ENCODE measurements at places on chromosomes 12 and 14.
A peak's percentile ranks its signal among the peaks of the same experiment; 100 is the strongest.

- no peak for DNase-seq
Measured at GRCh38 chr14:56570295-56570694, 9.3 kb upstream of the TMEM260 start.

- DNase-seq, result no peak
Measured at GRCh38 chr14:61524211-61524806, 171.0 kb upstream of the HIF1A start.

DNA sequence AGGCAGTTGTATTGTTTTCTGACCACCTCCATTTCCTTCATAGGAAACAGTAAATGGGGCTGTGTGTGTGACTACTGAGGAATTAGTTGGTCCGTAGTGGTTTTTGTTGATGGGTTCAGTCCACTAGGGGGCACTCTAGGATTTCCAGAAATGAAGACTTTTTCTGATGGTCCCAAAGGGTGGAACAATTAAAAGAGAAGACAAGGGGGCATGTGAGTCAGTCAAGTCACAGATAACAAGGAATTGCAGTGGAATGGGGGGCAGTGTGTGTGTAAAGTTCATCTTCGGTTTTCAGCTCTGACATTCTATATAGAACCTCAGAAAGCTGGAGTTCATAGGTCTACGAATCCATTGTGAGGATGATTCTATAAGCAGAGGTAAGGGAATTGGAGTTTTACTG lies 186.6 kb upstream of the OR4E1 start:
- DNase-seq, result peak; percentile 22

DNA sequence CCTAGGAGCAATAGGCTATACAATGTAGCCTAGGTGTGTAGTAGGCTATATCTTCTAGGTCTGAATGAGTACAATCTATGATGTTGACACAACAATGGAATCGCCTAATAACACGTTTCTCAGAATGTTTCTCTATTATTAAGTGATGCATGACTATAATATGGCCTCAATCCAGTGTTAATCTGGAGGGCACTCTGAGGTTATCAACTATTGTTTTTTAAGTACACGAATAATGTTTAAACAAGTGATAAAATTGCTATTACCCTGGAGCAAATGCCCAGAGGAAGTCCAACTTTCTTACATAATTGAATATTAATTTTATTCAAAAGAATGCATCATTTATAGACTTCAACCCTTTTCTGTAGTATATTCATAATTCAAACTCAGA lies 16.4 kb upstream of the CNIH1 start:
- no peak for DNase-seq
